ENCODE measurements at places on chromosomes 1 and 21.

- DNase-seq, result no peak
Observed at GRCh38 chr1:167922023-167922422, 8.1 kb upstream of the ADCY10 start.

DNA sequence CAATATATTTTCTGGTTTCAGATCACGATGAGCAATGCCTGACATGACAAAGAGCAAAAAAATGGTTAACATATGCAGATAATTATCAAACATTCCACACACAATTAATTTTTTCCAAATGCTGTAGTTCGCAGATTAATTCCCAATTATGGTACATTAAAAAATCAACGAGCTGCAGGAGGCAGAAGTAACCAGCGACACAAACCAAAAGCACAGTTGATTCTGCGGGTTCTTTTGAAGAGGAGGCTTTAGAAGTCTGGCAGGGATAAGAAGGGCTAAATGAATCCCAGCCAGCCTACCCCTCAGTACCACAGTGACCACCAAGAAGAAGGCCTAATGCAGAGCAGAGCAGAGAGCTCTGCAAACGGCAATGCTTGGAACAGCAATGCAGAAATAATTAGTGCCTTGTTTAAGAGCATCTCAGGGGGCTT lies 17.0 kb upstream of the KNCN start:
- DNase-seq, result no peak

GRCh38 chr1:42000766-42001165 lies 82.0 kb upstream of the HIVEP3 start:
- DNase-seq, result no peak

DNA sequence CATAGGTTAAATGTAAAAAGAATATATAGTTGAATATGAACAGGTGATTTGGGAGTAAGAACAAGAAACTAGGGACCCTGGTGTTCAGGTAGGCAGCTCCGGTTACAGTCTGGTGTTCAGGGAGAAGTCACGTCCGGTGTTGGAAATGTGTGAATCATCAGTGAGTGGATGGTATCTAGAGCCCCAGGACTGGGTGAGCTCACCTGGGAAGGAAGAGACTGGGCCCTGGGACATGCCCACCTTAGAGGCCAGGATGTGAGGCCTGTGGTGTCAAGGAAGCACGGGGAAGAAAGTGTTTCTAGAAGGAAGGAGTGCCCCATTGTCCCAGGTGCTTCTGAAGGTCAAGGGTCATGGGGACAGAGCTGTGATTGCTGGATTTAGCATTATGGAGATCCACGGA lies 1.5 kb upstream of the GJB3 start:
- no peak for DNase-seq
